ENCODE measurements at places on chromosomes 6 and 20.

GRCh38 chr20:54122189-54122588, 51.6 kb downstream of the CYP24A1 start:
- DNase-seq, result no peak

GRCh38 chr6:71194724-71195123, 93.9 kb upstream of the OGFRL1 start:
- DNase-seq, result no peak

- no peak for DNase-seq
These were observed 51.1 kb downstream of the TCP11 start for GRCh38 chr6:35089935-35090505.

GRCh38 chr6:35688605-35689322, at the start of gene FKBP5:
Gene FKBP5 (minus strand): TSS chr6:35688915. CDS start chr6:35642824, 46,091 bp downstream.
- peak; percentile 93 for DNase-seq

DNA sequence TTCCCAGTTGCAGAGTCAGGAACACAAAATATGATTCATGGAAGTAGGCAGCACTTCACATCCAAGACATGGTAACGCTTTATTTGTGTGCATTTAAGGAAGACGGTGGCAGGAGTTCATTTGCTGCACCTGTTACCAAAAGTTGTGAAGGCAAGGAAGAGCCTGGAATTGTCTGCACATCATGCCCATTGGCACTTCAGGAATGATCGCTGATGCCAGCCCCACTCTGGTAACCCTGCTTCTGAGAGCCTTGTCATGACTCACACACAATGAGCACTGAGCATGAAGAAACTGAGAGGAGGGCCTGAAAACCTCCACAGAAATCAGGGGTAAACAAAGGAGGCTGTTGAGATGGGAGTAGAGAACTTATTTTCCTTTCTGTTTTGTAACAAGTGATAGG, 181.1 kb downstream of the RPS12 start:
- DNase-seq, result no peak

GRCh38 chr6:15444881-15445280, 199.0 kb downstream of the JARID2 start:
- DNase-seq, result no peak

DNA sequence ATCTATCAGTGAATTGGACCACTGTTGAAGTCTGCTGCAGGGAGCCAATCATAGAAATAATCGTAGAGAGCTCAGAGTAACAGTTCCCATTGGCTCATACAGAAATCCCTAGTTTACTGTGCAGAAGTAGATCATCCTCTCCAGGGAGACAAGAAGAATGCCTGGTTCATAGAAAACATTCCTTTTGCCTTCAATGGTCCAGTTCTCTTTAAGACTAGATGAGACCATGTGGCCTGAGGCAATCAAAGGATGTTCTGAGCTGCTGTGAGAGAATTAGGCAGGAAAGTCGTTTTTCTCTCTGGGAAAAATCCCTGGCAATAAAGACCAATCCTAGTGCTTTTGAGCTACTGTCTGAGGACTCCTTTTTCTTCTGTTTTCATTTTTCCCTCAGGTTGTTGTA, 208.4 kb downstream of the CENPW start:
- no peak for DNase-seq

- no peak for DNase-seq
These were observed 867 bp downstream of the TCF21 start for GRCh38 chr6:133889557-133890403.

GRCh38 chr20:10376270-10377075, 57.5 kb downstream of the MKKS start:
- DNase-seq, result no peak

DNA sequence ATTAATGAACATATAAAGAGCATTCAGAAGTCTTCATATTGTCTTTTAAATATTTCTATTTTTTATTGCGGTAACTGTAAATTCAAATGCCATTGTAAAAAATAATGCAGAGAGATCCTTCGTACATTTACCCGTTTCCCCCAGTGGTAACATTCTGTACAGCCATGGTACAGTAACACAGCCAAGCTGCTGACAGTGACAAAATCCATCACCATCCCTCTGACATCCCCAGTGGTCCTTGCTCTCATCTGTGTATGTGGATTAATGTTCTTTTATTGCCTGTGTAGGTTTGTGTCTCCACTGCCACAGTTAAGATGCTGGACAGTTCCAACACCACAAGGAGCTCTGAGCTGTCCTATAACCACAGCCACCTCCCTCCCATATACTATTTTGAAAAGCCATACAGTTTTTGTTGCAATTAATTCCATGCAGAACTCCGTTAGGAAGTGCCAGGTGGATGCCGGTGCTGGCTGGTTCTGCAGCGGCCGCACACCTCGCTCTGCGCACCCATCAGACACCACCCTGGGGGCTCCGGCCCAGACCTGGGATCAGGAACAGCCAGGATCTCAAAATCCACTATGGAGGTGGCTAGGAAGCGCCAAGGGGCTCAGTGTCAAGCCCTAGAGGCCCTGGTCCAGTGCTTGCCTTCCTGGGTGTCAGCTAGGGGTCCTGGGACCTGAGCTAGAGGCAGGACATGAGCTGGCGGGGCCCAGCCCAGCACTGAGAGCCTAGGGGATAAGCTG, 93.1 kb upstream of the PMEPA1 start:
- DNase-seq, result no peak

DNA sequence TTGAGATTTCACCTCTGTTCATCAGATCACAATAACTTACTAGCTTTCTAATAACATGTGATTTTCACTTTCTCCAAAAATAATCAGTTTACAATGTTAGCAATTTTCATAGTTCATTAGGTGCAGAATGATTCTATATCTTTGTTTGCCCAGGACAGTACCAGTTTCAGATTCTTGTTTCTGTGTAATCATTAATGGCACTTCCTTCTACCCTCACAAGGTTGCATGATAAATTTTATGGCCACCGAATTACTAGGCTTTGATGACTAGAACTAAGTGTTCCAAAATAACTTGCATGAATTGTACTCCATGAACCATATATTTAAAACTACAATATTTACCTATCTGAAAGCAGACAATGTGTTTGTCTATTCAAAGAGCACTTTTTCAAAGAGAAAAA, 442.3 kb downstream of the EPHA7 start:
- no peak for DNase-seq

DNA sequence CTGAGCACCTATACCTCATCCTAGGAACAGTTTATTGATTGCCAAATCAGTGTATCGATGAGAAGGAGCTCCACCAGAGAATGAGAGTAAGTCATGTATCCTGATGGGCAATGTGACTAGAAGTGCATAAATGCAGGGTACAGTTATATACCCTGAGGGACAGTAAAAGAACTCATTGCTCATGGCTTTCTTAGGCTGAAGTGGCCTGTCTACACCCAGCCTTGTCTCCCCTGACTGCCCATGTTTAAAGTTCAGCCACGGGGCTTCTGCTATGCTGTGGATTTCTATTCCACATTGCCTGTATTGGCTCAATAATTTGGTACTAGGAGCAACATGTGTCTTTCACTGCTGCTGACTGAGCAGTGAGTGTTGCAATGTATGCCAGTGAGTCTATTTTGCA, 400.4 kb upstream of the IMPG1 start:
- DNase-seq, result no peak

- no peak for DNase-seq
These were observed 160.8 kb upstream of the TNFAIP3 start for GRCh38 chr6:137706083-137706750.

DNA sequence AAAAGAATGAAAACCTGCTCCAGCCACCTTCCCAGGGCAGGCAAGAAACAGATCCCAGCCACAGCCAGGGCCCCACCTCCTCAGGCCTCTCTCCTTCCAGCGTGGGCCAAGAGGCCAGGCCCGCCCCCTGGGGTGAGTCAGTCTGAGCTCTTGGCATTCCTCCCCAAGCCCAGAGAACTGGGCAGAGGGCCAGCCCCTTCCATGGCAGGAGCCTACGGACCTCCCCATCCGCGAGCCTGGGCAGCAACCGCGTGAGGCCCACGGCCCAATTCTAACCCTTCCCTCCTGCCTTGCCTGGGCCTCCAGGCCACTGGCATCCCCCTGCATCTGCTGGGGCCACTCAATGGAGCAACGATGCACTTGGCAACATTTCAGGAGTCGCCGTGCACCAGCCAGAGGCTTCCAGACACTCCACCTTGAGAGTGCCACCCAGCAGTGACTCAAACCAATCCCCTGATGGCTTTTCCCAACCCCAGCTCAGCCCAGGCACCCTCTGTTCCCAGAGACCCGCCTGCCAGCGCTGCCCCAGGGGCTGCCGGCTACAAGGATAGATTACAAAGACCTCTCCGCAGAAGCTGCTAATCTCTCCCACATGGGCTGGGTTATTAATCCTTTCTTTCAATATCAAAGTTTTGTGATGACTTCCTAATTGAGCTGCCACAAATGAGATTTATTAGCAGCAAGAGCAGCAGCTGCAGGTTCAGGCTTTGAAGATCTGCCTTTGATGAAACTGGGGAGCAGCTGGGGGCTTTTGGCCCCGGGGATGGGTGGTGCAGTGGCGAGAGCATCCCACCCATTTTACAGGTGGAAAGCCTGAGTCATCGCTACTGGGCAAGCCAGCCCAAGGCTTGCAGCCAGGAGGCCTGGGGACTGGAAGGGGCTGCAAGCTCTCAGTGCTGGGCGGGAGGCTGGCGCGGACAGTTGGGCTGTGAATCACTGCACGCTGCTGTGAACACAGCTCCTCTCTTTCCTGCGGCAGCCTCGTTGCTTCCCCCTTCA, 85.7 kb downstream of the NFATC2 start:
- no peak for DNase-seq

GRCh38 chr6:139452148-139452876, 77.9 kb upstream of the CITED2 start:
- no peak for DNase-seq

DNA sequence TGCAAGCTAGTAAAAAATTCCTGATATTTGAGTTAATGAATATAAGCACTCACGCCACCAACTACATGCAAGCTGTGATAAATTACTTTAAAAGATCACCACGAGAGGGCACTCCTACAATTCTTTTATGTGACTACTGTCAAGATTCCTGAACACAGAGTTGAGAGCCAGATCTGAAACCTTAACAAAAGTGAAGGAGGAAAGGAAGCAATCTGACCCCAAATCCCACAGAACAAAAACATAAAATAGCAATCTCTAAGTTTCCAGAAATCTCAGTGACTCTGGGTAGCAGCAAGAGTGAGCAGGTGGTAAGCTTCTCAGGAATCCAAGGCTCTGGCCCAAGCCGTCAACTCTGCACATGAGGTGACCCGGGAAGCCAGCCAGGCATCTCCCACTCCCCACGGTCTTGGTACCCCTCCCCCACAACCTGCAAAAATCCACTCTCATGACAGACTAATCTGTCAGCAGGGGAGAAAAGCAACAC, 55.1 kb downstream of the STAU1 start:
- peak; percentile 74 for DNase-seq

DNA sequence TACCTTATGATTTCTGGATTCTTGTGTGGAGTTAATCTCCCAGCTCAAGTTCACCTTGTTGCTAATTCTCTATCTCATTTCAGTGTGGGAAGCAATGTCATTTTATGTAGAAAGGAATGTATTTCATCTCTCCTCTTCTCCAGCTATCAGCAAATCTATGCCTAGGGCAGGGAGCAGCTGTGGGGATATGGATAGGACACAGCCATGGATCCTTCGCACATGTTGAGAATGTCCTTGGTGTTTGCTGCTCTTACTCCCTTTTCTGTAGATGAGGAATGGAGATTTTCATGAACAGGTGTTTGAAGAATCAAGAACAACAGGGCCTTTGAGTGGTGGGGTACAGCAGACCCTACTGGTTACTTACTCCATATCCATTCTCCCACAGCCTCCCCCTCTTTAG, 182.0 kb downstream of the UST start:
- DNase-seq, result no peak

GRCh38 chr6:139443231-139444112, 69.0 kb upstream of the CITED2 start:
- DNase-seq, result no peak

DNA sequence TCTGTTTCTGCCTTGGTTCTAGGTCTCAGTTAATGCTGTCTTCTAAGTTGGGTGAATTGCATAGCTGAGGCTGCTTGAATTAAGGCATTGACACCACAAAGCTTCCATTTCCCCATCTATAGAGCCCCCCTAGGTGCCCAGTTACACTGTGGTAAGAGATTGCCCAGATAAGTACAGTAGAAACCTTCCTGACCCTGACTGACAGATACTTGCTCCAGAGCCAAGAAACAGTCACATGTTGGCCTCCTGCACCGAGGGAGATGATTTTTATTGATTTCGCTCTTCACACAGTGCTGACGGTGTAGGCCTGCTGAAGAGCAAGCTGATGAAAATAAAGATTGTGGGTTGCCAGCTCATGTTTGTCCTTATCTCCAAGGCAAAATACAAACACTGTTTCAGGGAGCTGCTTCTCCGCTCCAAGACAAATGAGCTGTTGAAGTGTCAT, 67.9 kb downstream of the TRMT11 start:
- no peak for DNase-seq

GRCh38 chr6:27374824-27375612, 13.5 kb upstream of the ZNF391 start:
- peak; percentile 82 for DNase-seq

DNA sequence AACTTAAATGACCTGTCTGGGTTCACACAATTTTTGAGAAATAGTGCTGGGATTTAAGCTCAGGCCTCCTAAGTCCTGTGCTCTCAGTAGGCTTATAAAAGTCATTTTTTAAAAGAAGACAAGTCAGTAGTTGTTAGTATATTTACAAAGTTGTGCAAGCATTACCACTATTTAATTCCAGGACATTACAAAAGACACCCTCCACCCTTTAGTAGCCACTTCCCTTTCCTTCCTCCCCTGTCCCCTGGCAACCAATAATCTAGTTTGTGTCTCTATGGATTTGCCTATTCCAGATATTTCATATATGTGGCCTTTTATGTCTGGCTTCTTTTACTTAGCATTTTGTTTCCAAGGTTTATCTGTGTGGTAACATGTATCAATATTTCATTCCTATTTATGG, 37.6 kb downstream of the HMGN3 start:
- no peak for DNase-seq

DNA sequence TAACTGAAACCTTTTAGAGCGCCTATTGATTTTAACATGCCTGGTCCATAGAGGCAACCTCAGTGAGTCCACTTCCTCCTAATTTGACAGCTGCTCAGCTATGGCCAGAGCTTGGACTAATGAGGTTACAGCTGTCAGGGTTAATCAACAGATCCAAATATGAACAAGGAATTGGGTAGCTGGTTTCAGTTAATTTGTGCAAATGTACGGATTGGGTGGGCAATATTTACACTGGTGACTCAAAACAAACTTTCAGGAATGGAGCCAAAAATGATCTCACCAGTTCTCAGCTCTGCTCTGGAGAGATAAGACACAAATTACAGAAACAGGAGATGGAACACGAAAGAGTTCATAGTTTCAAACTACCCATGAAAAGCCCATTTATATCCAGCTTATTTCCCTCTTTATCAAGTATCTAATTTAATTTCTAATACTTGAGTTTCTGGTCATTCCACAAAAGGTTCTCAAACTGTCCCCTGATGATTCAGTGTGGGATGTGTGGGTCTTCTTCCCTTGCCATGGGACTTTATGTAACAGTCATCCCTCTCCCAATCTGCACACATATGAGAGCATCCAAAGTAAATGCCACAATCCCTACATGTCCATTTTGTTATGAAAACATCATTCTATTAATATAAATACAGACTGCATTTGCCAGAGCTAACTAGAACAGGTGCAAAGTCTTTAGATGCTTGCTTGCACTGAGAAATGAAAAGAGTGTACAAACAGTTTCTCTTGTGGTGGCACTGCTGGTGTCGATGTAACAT, 149.9 kb downstream of the RPS12 start:
- no peak for DNase-seq

Measured in CD4-positive, alpha-beta T cell (primary cell).